ENCODE measurements at places on chromosomes 11 and 22.

- peak; percentile 11 for DNase-seq
These were observed 1.4 kb downstream of the PRR14L start for GRCh38 chr22:31748490-31748889.

GRCh38 chr22:24937114-24937513 is 9.4 kb downstream of the LHFPL7 start:
- peak; percentile 38 for DNase-seq

GRCh38 chr22:26970809-26971394 is 313.5 kb downstream of the MIAT start:
- DNase-seq, result no peak

DNA sequence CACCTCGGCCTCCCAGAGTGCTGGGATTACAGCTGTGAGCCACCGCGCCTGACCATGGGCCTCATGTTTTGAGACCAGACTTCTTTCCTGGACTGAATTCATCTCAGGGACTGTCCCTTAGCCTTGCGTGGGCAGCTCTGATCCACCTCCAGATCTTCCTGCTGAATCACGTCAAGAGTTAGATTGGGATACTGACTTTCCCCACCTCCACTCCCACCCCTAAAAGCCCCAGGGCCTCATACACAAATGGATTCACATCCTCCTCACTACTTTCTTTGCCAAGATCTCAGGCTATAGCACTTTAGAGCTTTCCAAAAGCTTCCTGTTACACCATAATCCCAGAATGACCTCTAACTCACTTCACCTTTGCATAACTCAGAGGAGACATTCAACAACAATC is 12.1 kb downstream of the CCDC87 start:
- no peak for DNase-seq

DNA sequence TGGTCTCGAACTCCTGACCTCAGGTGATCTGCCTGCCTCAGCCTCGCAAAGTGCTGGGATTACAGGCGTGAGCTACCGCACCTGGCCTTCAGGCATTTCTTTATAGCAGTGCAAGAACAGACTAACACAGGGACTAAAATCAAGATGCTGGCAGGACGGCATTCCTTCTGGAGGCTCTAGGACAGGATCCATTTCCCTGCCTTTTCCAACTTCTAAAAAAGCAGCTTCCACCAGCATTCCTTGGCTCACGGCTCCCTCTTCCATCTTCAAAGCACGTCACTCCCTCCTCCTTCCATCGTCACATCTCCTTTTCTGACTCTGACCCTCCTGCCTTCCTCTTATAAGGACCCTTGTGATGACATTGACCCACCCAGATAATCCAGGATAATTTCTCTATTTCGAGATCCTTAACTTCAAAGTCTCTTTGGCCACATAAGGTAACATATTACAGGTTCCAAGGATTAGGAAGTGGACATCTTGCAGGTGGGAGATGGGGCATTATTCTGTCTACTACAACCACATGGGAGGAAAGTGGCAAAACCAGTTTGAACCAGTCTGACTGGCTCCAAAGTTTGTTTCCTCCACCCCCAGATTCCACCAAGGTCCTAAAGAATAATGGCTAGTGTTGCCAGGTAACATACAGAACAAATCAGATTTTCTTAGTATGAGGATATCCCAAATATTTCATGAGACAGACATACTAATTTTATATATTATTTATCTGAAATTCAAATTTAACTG is 172.5 kb downstream of the MN1 start:
- peak; percentile 31 for DNase-seq

DNA sequence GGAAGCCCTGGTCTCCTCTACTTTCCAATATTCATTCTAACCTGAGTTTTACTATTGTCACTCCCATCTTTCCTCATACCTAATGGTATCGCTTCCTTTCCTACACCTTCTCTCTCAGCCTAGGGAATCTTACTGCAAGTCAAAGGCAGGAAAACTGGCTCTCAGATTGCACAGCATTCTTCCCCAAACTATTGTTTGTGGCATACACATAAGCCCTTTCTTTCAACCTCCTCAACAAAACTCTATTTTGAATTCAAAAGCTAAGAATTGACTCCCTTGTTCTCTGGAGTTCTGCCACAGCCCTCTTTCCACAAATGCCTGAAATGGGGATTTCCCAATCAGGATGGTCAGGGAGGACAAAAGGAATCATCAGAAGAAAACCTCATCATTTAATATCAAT is 181.5 kb downstream of the FAM76B start:
- DNase-seq, result no peak

DNA sequence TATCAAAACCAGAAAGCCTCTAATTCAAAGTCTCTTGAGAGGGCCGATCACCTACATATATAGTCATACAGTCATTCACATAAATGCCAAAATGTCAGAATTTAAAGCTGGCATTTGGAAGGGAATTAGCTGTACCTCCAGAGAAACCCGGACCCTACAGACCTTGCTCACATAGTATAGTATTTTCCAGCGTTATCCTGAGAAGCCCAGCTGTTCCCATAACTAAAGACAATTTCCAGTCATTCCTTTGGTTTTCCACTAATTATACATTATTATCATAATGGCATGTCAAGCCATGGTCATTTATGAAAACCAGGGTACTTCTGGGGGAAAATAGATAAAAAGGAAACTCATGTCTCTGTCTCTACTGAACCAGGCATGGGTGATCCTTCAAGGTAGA is 53.6 kb downstream of the FZD4 start:
- no peak for DNase-seq

All from NCI-H510A treated with DMSO at 0.1 percent for 48 hours (cell line).